Ovary (tissue), 10 donors: ENCODE measurements at places on chromosomes 4 and X. TPM values are rescaled to one million over a fixed set of nuclear protein-coding genes. Genes with fewer than 3 reads are reported as not detected.

The PRRG3 gene
- polyA plus RNA-seq: 0.34 TPM

- peak; percentile 35 for DNase-seq
Observed at GRCh38 chrX:24426921-24427746, 38.0 kb upstream of the PDK3 start.

DNA sequence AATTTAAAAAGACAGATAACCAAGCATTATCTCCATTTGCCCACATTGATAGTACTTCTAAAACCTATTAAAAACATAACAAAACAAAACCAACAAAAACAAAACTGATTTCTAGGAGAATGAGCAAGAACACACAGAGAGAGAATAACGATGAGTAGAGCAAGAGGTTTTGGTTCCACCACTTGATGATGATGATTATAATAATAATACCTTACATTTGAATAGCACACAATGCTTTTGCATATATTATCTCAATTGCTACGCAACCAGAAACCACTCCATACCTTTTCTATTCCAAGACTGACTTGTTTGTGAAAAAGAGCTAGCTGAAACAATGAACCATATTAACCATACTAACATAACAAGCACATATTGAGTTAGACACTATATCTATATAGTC, 1090.9 kb downstream of the SH3BGRL start:
- no peak for DNase-seq

- DNase-seq: no peak
Observed at GRCh38 chr4:151573945-151574344, 165.0 kb downstream of the FHIP1A start.

GRCh38 chrX:154712781-154713740, 37.8 kb downstream of the GAB3 start:
- no peak for DNase-seq
